ENCODE measurements at places on chromosomes 3 and 15.
A peak's percentile ranks its signal among the peaks of the same experiment; 100 is the strongest.

- DNase-seq = no peak
Measured at GRCh38 chr15:95659656-95660055, 670.8 kb upstream of the NR2F2 start.

DNA sequence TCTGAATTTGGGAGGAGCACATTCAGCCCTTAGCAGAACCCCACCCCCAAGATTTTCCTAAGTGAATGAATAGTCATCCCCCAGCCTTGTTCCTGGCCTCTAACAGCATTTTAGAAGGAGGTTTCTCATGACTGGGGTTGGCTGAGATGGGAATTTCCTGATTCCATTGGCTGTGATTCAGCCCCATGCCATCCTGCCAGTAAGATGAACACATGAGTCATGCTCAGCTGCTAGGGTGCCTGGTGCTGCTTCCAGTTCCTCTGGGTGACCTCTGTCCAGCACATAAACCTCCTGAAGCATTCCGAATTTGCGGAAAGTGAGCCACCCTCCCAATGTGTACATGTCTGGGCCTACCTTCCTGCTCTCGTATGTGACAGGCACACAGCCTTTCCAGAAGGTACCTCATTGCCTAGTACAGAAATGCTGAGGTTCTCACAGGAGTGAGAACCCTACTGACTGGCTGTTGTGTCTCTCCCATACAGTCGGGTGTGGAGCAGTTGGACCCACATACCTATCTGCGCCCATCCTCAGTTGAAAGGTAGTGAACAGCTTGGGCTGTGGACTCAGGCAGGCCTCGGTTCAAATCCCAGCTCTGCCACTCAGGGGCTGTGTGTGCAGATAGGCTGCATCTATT, 91.7 kb downstream of the APBA2 start:
- DNase-seq = no peak

- DNase-seq = no peak
Measured at GRCh38 chr15:27792756-27793264, 306.3 kb downstream of the OCA2 start.

GRCh38 chr3:70179111-70179510, 133.3 kb downstream of the MDFIC2 start:
- no peak for DNase-seq

DNA sequence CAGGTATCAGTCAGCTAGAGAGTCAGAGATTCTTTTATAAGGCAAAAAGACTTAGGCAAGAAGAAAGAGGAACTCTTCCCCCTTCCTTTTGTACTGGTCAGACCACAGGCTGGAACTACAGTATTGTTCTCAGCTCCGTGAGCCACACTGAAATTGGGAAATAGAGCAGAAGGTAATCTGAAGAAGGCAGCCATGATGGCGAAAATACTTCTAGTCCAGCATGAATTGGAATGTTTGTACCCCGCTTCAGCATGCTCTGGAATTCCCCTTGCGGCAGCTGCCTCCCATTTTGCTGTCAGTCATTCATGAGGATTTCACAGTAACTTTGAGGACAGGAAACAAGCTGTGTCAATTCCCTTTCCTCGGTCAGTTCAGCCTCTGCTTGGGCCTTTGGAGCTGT, 96.2 kb downstream of the CORO2B start:
- peak; percentile 5 for DNase-seq

DNA sequence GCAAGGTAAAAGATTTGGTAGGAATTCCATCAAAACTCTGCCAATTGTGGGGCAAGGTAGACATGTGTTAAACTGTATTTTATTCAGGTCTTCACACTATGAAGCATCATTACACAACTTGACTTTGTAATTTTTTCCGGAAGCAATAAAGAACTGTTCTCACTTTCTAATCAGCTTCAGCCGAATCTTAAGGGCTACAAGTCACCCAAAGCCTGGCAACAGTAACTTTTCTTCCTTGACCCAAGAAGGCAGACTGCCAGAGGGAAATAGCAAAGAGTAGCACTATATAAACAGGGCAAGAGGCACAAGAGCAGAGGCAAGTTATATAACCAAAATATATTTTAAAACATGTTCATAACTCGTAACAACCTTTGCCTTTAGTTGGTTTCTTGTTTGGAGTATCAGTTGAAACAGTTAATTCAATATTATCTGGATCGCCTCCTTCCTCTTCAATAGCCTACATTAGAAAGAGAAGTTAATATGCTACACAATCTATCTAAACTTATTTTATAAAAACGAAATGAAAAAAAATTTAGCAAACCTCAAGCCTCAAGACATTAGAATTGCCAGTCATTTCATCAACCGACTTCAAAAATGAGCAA, 1.4 kb downstream of the SLTM start:
- peak; percentile 76 for DNase-seq

- DNase-seq = peak; percentile 66
Measured at GRCh38 chr3:141656771-141657170, 81.3 kb upstream of the RNF7 start.

DNA sequence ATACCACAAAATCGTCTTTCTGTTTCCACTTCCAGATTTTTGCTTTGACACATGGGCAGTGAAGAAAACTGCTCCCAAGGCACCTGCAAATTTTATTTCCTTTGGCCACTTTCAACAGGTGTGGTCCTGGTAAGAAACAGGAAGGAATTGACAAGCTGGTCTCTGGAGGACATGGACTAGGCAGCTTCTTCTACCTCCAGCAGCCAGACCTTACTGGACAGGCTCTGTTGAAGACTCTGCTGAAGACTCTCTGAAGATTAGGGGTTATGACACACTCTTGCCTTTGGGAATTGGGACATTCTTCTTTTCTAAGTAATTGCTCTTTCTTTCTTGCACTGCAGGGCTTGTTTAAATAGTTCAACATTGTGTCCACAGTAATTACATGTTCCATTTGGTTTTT, 147.7 kb upstream of the DCBLD2 start:
- DNase-seq = no peak

GRCh38 chr3:67064105-67064504, 66.0 kb downstream of the KBTBD8 start:
- DNase-seq = no peak

GRCh38 chr3:71348001-71348632, 235.4 kb downstream of the FOXP1 start:
- DNase-seq = no peak

- peak; percentile 51 for DNase-seq
Measured at GRCh38 chr3:177177749-177178221, 19.5 kb downstream of the TBL1XR1 start.

- DNase-seq = no peak
Measured at GRCh38 chr3:71651625-71652024, 68.1 kb upstream of the FOXP1 start.

- no peak for DNase-seq
Measured at GRCh38 chr3:43198791-43199644, 87.3 kb upstream of the SNRK start.
